NCI-H1048 (cell line): ENCODE measurements at places on chromosomes 13 and 19.

DNA sequence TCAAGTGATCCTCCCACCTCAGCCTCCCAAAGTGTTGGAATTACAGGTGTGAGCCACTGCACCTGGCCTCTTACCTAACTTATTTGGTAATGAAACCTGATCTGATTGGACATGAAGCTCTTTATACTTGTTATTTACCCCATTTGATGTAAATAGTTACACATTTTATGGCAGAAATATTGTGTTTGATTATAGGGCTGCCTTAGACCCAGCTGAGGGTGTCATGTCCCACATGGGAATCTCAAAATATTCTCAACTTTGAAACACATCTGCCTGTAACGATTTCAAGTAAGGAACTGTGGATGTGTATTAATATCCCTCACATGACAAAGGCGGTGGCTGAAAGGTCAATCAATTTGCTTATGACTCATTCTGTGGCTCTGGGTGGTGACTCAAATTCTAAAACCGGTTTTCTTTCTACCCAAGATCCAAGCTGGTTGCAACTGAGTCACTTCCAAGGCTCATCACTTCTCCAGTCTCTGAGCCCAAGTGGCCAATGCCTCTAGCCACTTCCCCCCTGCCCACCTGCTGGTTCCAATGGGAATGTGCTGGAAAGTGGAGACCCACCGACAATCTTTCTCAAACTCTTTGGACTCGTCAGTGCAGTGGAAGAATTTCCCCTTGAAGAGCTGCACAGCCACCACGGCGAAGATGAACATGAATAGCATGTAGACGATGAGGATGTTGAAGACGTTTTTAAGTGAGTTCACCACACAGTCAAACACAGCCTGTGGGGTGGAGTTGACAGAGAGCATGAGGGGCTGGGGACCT, 110.9 kb downstream of the IER2 start:
- no peak for DNase-seq

GRCh38 chr13:24287748-24288287, 21.6 kb upstream of the C1QTNF9 start:
- no peak for DNase-seq

GRCh38 chr19:50977626-50978025, 6.1 kb downstream of the KLK7 start:
- DNase-seq: no peak

DNA sequence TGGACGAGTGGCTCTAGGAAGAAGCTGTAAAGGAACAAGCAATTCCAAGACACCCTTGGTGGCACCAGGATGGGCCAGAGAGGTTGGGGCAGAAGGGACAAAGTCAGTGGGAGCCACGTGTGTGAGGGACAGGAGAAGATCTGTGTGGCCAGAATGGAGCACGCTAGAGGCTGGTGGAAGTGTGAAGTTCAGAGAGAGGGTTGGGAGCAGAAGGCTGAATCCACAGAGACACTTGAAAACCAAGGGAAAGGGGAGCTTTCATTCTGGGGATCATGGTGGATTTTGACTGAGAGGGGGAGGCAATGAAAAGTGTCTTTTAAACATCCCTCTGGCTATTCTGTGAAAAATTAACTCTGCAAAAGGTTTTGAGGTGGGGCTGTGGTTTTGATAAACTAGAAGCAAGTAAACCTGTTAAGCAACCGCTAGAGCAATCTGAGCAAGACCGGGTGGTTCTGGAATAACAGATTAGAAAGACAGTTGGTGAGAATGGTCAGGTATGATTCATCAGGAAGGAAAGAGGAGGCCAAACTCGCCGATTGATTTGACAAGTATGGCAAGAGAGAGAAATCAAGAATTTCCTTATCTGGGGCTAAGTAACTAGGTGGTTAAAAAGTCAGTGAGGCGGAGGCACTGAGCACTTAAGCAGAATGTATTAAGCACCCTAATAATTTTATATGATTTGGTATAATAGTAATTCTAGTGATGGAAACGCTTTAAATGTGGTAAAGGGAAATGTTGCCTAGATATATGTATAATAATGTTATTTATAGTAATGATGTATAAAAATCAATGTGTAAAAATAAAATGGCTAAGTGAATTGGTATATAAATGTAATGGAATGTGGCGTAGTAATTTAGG, 140.0 kb downstream of the MYO16 start:
- no peak for DNase-seq

DNA sequence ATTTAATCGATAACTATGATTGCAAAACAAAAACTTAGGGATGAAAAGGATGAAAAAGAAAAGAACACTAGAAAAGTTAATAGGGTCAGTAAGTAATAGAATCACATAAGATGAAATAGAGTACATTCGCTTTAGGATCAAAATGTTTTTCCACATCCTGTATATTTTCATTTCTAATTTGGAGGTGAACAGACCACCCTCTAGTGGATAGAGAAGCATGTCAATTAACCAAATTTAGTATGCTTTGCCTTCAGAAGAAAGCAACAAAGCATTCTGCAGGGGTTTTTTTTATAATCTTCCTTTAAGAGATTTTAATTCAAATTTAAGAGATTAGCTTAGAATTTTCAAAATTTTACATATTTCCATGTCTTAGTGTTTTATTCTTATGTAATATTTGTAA, 611.0 kb upstream of the SGCG start:
- no peak for DNase-seq

DNA sequence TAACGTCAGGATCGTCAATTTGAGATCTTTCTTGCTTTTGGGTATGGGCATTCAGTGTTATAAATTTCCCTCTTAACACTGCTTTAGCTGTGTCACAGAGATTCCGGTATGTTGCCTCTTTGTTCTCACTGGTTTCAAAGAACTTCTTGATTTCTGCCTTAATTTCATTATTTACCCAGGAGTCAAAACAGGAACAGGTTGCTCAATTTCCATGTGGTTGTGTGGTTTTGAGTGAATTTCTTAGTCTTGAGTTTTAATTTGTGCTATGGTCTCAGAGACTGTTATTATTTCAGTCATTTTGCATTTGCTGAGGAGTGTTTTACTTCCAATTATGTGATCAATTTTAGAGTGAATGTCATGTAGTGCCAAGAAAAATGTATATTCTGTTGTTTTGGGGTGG, 153.1 kb downstream of the PCDH17 start:
- no peak for DNase-seq

GRCh38 chr19:40610396-40611064, 9.4 kb downstream of the LTBP4 start:
- no peak for DNase-seq

DNA sequence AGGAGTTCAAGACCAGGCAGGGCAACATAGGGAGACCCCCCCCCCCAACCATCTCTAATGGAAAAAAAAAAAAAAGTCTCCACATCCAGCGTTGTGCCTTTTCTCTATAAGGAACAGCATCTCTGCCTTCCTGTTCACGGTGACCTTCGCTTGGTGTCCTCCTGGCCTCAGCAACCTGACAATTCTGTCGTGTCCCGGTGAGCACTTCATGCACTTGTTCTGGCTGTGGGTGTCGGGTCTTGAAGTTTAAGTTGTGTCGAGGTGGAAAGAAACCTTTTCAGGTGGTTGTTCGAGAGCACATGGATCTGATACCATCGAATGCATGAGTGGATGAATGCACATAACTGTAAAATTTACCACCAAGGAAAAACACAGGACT, 594 bp downstream of the ZNF559 start:
- DNase-seq: no peak

DNA sequence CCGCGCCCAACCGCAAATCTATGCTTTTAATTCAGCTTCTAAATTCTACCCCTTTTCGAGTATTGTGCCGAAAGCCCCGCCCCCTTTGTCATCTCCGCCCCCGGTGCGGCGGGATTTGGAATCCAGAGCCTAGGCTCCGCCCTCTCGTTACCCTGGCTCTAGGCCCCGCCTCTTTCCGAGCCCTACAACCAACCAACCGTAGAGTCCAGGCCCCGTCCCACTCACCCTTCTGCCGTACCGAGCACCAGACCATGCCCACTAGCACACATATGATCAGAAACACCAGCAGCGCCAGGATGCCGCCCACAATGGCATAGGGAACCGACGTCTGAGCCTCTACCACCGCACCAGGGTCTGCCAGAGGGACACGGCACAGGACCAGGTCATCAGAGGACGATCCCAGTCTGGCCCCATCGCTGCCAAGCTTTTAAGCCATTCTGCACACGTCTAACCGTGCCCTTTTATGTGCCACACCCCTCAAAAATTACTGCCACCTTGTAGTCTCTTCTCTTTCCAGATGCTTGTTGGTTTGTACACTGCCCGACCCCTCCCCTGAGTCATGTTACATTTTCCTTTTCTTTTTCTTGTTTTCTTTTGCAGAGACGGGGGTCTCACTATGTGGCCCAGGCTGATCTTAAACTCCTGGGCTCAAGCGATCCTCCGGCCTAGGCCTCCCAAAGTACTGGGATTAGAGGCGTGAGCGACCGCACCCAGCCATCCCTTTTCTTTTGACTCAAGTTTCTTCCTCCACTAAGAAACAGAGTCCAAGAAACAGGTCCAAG, 4.7 kb upstream of the ZNF428 start:
- no peak for DNase-seq

DNA sequence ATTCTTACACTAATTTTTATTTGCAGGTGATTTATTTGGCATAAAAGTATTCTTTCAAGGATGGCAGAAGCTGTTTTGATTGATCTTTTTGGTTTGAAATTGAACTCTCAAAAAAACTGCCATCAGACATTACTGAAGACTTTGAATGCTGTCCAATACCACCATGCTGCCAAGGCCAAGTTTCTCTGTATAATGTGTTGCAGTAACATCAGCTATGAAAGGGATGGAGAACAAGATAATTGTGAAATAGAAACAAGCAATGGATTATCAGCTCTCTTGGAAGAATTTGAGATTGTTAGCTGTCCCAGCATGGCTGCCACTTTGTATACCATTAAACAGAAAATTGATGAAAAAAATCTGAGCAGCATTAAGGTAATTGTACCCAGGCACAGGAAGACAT, 1.2 kb downstream of the LACC1 start:
- no peak for DNase-seq

GRCh38 chr19:4831304-4831978, at the start of gene TICAM1:
TSS of gene TICAM1 (minus strand) at chr19:4831712. CDS start at chr19:4818377, 13,335 bp downstream.
- no peak for DNase-seq

DNA sequence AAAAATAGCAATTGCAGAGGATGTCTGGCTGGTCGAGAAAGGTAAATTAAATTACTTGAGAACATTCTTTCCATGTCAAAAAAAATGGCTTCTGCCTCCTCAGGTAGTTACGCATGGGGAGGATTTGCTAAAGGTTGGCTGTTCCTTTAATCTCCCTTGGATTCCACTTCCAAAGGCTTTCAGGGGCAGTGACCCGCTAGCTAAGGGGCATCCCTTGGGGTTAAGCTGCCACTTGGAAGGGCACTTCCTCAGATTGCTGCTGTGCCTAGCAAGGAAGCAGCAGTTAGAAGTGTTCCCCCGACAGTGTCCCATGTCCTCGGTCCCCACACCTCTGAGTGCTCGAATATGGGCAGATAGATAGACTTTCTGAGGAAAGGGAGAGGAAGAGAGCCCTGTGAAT, 108.5 kb downstream of the RGCC start:
- DNase-seq: no peak

- DNase-seq: no peak
These were observed 3.6 kb downstream of the NACC1 start for GRCh38 chr19:13121551-13122274.

- no peak for DNase-seq
These were observed 120.7 kb upstream of the SOX1 start for GRCh38 chr13:111946214-111946613.

GRCh38 chr19:2123682-2124387, 27.1 kb downstream of the IZUMO4 start:
- no peak for DNase-seq

DNA sequence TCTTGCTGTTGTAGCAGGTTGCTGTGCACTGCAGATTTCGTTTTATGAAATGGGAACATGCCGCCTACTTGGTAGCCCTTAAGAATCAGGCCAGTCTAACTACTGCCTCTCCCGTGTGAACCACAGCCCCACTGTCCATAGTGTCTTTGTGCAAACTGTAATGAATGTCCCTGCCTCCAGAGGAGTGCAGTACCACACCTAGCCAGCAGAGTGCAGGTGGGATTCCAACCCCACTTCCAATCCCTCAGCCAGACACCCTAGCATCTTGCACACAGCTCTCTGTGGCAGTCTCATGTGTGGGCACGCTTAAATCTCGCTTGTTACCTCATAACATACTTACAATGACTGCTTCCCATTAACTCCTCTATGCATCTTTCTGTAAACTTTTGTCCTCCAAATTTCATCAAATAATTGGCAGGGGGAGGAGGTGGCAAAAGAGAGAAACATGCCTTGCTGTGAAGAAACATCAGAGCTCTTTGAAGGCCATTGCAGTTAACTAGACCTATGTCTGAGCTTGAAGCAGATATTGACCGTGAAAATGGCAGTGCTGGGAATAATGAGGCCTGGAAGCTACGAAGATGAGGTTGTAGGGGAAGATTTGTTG, 47.2 kb downstream of the ZAR1L start:
- DNase-seq: no peak

- DNase-seq: no peak
These were observed 69.5 kb downstream of the STOML3 start for GRCh38 chr13:38921081-38921480.

DNA sequence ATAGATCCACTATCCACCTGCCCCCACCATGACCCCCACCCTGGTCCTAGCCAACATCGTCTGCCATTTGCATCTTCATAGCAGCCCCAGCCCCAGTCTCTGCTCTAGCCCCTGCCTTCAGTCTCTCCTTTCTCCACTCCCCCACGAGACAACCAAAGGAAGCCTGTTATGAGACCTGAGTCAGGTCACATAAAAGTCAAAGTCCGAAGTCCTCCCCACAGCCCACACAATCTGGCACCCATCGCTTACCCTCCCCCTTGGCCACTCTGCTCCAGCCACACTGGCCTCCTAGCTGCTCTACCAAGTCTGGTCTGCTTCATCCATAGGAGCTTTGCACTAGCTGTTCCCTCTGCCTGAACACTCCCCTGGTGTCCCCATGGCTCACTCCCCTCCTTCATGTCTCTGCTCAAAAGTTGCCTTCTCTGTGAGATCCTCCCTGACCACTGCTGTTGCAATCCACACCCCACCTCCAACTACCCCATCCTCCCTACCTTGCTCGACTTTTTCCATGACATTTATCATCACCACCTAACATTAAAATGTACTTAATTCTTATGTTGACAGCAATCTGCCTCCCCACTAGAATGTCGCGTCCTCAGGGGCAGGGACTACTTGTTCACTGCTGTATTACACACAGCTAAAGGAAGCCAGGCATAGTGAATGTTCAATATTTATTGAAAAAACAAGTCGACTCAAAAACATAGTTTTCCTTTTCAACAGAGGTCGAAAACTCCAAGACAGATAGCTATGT, 1.2 kb upstream of the PLEKHG2 start:
- no peak for DNase-seq

GRCh38 chr13:79455331-79455730, 25.6 kb upstream of the NDFIP2 start:
- DNase-seq: no peak
